ENCODE measurements at places on chromosomes 11 and 22.

DNA sequence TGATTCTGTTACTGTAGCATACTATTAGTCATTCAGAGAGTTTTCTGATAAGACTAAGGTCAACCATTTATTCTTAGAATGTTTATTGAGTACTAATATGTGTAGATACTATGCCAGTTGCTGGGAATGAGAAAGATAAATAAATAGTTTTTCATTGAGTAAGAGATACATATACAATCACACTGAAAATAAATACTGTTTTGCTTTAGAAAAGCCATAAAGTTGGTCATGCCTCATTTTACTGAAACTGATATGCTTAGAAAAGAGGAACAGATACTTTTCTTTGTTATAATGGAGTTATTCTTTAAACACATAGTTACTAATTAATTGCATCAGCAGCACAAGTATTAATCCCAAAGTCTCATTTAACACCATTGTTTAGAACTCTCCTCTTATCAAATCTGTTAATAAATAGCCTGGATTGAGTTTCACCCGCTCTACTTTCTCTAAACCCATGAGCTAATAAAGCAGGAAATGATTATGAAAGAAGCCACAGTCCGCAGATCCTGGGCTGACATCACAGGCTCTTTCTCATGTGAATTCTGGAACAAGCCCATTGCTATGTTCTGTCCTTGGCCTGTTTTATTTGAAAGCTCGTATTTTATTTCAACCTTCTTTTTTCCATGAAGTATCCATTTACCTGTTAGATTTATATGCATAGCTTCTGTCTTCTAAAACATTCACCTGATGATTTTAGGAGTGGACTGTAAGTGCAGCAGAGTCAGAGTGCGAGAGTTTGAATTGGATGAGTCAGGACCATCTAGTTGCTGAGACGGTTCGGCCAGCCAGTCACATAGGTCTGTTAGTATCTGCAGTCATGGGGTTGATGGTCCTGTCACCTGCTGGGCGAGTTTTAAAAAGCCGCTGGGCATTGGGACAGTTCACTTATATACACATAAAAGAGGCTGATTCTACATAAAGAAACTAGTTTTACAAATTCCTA lies 35.5 kb downstream of the PIWIL4 start:
- no peak for DNase-seq

DNA sequence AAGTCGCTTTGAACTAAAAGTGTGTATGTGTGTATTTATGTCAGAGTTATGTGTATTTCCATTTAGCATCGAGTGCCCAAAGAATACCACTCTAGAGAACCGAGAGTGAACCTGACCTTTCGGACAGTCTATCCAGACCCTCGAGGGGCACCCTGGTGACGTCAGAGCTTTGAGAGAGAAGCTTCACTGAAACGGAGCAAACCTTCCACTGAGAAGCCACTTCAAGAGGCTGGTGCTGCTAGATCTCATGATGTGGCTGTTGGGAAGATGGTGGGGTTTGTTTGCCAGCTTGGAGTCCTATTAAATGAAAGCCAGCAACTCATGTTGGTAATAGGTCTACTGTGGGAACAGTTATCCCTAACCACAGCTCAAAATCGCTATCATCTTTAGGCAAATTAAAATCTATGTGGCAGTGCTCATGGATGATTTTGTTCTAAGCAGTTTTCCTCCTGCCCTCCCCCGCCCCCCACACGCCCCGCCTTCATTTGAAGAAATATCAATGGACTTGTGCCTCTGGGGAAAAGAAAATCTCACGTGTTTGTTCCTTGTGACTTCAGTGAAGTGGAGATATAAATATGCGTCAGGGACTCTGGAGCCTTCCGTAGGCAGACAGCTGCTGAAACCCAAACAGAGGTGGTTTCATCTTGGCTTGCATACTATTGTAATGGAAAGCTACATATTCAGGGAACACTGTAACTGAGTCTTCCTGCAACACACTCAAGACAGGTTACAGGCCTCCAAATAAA lies 22.4 kb upstream of the C11orf96 start:
- no peak for DNase-seq

GRCh38 chr11:6405052-6405667 lies 13.7 kb downstream of the APBB1 start:
- no peak for DNase-seq

GRCh38 chr11:75591966-75592365 lies 29.9 kb downstream of the SERPINH1 start:
- no peak for DNase-seq

- no peak for DNase-seq
Measured at GRCh38 chr11:128563942-128564641, 23.3 kb downstream of the ETS1 start.

DNA sequence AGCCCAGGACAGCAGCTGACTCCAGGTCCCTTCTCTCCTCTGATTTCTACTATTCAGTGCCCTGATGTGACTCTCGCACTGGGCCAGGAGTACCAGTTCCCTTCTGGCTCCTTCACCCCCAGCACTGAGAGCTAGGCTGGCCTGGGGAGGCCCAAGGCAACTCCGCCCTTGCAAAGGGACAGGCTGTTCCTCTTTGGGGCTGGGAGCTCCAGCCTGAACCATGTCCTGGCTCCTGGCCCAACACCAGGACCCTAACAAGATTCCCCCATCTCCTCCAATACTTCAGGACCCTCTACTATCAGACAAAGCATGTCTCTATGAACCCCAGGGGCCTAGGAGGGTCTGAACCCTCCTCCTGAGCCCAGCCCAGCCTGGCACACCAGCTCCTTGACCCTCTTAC lies 12.5 kb downstream of the CREB3L1 start:
- no peak for DNase-seq

DNA sequence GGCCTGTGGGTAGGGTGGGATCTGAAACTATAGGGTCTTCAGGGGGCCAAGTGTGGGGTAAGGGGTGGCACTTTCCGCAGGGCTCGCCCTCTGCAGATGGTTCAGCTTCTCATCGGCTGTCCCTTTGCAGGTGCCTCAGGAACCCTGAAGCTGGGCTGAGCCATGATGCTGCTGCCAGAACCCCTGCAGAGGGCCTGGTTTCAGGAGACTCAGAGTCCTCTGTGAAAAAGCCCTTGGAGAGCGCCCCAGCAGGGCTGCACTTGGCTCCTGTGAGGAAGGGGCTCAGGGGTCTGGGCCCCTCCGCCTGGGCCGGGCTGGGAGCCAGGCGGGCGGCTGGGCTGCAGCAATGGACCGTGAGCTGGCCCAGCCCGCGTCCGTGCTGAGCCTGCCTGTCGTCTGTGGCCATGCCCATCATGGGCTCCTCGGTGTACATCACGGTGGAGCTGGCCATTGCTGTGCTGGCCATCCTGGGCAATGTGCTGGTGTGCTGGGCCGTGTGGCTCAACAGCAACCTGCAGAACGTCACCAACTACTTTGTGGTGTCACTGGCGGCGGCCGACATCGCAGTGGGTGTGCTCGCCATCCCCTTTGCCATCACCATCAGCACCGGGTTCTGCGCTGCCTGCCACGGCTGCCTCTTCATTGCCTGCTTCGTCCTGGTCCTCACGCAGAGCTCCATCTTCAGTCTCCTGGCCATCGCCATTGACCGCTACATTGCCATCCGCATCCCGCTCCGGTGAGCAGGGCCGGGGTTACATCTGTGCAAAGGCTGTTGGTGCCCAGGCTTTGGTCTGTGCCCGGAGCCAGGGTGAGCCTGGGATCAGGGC lies 5.8 kb downstream of the ADORA2A start:
- no peak for DNase-seq

DNA sequence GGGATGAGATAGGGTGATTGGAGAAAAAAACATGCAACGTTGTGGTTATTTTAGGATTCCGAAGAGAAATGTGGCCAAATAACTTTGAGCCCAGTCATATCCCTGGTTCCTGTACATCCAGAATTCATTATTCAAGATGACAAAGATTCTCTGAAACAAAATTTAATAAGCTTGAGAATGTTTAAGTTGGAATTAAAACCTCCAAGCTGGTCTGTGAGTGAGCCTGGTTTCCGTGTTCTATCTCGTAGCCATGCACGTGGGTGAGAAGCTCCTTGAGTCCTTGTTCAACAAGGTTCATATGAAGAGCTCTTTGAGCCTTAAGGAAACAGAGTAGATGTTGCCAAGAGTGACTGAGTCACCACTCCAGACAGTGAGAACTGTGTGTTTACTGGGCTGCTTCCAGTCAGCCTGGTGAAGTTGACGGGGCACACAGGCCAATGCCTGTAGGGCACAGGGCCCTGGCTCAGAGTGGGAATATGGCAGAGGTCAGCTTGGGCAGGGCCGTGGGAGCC lies 206.5 kb downstream of the NAV2 start:
- no peak for DNase-seq

Measured in stimulated activated CD4-positive, alpha-beta T cell treated with anti-CD3 and anti-CD28 coated beads, Interleukin-1b, Interleukin-23, amount 100 ng/mL, for 1 hour (primary cell).